ENCODE measurements at places on chromosomes 4 and X.

DNA sequence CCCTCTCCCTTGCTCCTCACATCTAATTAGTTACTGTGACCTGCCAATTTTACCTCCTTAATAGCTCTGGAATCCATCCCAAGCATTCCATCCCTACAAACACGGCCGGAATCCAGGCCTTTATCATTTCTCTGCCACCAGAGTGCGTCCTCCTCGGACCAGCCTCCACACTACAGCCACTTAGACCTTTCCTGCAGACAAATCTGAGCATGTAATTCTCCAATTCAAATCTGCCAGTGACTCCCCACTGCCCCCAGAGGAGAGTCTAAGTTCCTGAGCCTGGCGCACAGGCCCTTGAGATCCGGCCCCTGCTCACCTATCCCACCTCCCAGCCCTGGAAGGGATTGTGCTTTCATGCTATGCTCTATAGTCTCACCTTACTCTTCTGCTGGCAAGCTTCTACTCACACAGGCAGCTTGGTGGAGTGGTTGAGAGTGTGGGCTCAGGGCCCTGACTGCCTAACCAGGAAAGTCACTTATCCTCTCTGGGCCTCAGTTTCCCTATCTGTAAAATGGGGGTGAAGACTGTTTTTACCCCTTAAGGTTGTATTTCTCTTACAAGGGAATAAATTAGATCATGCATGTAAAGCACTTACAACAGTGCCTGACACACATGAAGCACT is 31.2 kb downstream of the PJA1 start:
- DNase-seq = no peak

DNA sequence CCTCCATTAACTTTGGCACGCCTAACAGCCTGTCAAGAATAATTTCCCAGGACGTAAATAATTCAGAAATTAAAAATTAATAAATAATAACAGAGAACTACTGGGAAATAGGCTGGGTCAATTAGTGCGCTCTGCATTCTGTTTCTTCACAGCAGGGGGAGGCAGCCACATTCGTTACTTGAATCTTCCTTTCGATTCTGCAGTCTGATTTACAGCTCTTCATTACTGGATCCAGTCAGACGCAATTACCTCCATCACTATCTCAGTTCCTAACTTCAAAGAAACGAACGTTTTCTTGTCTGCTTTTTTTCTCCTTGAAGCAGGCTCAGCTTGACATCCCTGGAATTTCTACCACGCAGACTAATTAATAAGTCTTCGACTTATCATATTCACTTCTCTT is 9.0 kb upstream of the RPL34 start:
- no peak for DNase-seq

GRCh38 chr4:182885022-182885737 is 32.0 kb downstream of the DCTD start:
- no peak for DNase-seq

GRCh38 chrX:33416273-33416805 is 205.0 kb upstream of the DMD start:
- DNase-seq = no peak

- peak; percentile 20 for DNase-seq
Measured at GRCh38 chr4:38860788-38861424, 4.3 kb upstream of the TLR6 start.

DNA sequence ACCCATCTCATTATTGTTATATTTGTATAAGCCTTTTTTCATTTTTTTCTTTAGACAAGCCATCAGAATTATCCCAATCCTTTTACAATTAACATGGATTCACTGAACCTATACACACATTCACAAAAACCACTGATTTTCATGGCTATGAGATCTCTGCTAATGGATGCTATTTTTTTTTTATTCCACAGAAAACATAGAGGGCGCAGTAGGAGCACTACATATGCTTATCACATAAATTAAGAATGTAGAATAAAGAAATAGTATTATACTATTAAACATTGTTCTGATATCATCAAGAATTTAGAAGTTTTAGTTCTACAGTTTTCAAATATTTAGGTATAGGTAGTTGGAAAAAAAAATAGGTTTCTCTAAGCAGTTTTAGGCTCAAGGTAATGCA is 1477.4 kb downstream of the ARAP2 start:
- DNase-seq = no peak

GRCh38 chr4:6893449-6894085 is 16.1 kb upstream of the TBC1D14 start:
- no peak for DNase-seq

- DNase-seq = no peak
Measured at GRCh38 chrX:22196149-22196548, 76.6 kb upstream of the CBLL2 start.

DNA sequence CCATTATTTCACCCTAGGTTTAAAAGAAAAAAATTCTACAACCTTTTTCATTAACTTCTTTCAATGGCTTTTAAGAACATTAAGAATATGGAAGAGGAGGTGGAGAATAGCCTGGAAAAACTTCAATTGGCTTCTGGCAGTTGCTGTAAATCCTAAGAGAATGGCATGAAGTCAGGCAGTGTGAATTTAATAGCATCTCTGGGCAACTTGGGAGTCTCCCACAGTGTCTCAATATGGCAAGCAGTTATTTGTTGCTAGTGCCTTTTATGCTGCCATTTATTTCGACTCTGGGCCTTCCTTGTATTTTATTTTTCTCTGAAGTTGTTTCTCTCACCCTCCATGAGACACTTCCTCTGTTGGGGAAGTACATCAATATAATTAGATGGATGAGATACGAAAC is 322.1 kb downstream of the CBLL2 start:
- DNase-seq = no peak

DNA sequence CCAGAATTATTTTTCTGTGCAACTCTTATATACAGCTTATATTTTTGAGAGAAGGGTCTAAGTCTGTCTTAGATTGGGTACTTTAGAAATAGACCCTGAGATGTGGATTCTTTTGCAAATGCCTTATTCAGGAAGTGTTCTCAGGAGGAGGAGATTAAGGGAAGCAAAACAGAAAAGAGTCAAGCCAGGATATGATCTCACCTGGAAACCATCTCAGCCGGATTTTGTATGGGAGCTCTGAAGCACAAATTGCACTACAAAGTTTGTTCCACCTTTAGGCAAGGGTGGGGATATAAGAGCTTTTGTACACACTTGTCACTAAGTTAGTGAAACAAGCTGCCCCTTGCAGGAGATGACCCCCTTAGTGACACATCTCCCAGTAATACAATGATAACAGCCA is 121.2 kb upstream of the GRPR start:
- no peak for DNase-seq

GRCh38 chrX:16186380-16187007 is 19.2 kb downstream of the MAGEB17 start:
- DNase-seq = no peak

DNA sequence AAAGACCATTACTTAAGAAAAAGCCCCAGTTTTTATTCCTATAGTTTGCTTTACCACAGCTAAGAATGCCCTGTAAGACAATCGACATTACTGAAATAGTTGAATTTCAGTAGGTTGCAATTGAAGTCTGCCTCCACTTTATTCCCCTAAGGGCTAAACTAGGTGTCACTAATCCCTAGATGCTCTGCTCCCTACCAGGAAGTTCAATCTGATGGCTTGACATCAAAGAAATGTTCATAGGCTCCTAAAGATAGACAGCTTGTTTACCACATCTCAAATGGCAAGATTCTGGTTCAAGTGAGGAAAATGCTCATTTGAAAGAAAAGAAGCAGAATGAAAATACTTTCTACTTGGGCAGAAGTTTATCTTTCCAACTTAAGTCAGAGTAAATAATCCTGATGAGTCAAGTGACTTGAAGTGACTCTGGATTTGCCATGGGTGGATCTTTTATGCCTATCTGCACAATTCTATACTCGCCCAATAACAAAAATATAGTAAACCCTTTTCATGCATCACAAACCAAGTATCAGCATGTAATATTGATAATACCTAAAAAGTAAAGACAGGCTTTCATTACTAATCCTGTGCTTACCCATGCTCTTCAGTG is 117.2 kb downstream of the SH3RF1 start:
- DNase-seq = no peak

DNA sequence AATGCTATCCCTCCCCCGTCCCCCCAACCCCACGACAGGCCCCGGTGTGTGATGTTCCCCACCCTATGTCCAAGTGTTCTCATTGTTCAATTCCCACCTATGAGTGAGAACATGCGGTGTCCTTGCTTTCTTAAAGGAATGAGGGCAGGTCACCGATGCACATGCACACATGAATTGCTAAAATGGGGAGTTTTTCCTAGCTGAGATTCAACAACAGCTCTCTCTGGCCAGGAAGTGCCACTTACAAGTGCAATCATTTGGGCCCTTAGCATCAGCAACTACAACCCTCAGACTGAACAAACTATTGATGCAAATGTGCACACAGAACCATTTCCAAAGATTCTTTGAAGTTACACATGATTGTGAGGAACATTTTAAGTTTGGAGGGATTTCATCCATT is 95.7 kb upstream of the IQCM start:
- DNase-seq = no peak

GRCh38 chrX:150357790-150358189 is 5.3 kb upstream of the MAMLD1 start:
- no peak for DNase-seq

DNA sequence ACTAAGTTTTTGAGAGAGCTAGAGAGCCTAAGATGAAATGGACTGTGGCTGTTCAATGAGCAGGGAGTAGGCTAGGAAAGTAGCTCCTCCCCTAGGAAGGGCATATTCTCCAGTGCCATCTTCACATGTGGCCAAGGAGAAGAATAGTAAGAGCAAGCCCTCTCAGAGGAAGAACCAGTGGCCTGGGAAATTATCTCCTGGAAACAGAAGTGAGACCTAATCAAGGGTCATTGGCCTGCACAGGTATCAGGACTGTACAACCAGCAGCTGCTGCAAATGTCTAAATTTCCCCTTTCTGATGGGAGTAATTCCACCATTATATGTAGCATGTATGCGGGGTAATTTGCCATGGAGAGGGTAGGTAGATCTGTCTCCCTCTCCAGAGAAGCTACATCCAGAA is 334.8 kb upstream of the RASGEF1B start:
- no peak for DNase-seq

DNA sequence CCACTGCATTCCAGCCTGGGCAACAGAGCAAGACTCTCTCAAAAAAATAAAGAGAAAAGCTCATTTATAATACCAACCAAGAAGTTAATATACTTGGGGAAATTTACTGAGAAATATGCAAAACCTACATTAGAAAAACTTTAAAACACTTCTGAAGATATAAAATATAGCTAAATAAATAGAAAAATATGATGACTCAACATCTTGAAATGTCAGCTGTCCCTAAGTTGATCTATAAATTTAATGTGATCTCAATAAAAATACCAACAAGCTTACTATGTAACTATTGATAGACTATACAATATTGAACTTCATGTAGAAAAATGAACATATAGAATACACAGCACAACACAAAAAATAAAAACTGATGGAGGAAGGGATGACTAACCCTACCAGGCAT is 87.5 kb upstream of the INTU start:
- no peak for DNase-seq

- DNase-seq = no peak
Measured at GRCh38 chr4:22490718-22491315, 25.0 kb downstream of the ADGRA3 start.

- DNase-seq = no peak
Measured at GRCh38 chr4:164977243-164978164, at the start of gene TRIM61. TSS of gene TRIM61 (minus strand) at chr4:164977657. CDS start at chr4:164970002, 7,655 bp downstream.

GRCh38 chrX:22081475-22082092 is 49.5 kb downstream of the PHEX start:
- DNase-seq = peak; percentile 2

- DNase-seq = no peak
Measured at GRCh38 chrX:9897761-9898161, 69.4 kb upstream of the CLDN34 start.

DNA sequence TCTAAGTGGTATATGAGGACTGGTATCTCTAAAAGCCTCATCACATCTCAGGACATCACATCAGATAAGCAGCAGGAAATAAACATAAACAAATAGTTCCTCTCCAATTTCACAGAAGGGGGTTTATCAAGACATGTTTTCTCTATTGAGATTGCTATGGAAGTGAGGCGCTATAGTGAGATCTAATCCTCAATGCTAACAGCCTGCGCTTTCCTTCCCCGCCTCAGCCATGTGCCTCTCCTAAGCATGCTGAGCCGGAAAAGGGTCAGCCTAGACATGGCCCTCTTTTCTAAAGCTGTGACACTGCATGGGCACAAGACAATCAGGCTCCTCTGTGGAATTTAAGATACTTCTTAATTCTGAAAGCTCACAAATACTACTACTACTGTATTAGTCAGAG is 286.1 kb downstream of the INPP4B start:
- DNase-seq = no peak

GRCh38 chrX:105723966-105724735 is 98.2 kb upstream of the NRK start:
- no peak for DNase-seq

GRCh38 chrX:119406776-119407175 is 7.6 kb downstream of the SLC25A43 start:
- DNase-seq = no peak

GRCh38 chr4:655464-656151 is 18.5 kb downstream of the ATP5ME start:
- DNase-seq = no peak

GRCh38 chrX:70313503-70313902 is 23.6 kb downstream of the KIF4A start:
- DNase-seq = no peak

DNA sequence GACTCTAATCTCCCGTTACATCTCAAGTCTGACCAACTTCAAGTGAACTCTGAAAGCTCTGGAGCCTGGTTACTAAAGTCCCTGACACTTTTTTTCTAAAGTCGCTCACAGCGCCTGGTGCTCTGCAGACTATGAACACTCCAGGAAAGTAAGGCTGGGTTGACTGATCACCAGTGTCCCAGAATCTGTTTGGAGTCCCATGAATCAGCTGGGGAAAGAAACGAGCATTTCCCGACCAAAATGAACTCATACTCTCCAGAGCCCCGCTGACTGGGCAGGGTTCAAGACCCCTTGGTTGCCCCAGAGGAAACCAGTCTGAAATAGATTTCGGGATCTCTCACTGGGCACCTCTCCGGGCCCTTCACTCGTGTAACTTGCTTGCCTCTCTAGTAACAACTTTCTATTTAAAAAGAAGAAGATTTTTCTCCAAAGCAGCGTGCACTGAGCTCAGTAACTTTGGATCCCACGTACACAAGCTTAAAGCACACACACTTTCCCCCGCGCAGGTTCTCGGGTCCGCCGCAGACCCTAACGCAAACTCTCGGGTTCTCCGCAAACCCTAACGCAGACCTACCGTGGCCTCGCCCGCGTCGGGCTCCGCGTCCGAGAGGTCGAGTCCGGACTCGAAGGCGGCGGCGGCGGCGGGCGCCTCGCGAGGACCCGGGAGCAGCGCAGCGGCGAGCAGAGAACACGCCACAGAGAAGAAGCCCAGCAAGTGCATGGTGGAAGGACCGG is 964 bp downstream of the VEGFC start:
- no peak for DNase-seq

DNA sequence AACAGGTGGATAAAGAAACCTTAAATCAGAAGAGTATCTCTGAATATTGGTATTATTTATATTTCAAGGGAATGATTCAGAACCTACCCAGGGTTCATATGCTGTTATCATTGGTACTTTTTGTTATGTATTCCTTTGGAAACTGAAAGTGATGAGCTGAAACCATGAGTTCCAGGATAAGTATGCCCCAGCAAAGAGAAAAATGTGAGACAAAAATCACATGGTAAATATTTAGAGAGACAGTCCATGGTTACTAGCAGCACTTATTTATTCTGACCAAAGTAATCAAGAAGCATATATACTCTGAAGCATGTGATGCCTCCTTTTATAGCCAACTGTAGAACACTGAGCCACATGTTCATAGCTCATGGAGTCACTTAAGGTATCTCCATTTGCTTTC is 277.7 kb downstream of the ARAP2 start:
- no peak for DNase-seq

Measured in T-helper 22 cell (primary cell).